IMR-90 (cell line): ENCODE measurements at places on chromosomes 13 and 19. TPM values are rescaled to one million over a fixed set of nuclear protein-coding genes. Genes with fewer than 3 reads are reported as not detected.

DNA sequence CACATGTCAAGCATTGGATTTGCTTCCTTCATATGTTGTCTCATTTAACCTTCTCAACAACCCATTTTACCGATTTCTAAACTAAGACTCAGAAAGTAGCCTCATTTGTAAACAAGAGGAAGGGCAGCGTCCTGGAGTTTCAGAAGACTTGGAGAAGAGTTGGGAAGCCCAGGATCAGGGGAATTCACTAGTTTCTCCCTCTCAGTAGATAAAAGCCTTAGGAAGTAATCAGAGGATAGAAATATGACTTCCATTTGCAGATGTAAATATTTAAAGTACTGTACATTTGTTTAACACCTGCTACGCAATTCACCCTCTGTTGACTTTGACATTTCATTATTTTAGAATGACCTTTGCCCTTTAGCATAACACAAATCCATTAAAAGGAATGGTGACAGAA is 216.4 kb downstream of the DCT start:
- DNase-seq, result no peak
- no peaks in the 10 kb centered on the region for H3K36me3 ChIP-seq
- H3K27ac ChIP-seq, result no peak overlapping the region
- H3K27me3 ChIP-seq, result no peaks in the 10 kb centered on the region
- H3K4me3 ChIP-seq, result no peak overlapping the region

DNA sequence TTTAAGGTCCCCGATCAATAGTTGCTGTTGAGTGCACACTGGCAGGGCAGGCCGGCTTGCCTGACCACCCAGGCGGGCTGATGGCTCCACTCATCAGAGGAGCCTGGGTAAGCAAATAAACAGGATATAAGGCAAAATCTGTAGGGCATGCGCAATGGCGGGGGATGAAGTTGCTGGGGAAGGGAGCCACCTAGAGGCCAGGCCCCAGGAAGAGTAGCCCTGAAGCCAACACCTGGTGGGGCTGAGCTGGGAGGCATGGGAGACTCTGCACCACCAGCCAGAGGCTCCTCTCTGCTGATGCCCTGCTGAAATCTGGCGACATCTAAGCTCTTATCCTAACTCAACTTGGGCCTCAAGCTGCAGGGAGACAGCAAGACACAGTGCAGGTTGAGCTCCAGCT is 324.3 kb downstream of the ZNF536 start:
- no peaks in the 10 kb centered on the region for H3K4me1 ChIP-seq
- H3K36me3 ChIP-seq, result no peaks in the 10 kb centered on the region
- H3K27ac ChIP-seq, result no peak overlapping the region

DNA sequence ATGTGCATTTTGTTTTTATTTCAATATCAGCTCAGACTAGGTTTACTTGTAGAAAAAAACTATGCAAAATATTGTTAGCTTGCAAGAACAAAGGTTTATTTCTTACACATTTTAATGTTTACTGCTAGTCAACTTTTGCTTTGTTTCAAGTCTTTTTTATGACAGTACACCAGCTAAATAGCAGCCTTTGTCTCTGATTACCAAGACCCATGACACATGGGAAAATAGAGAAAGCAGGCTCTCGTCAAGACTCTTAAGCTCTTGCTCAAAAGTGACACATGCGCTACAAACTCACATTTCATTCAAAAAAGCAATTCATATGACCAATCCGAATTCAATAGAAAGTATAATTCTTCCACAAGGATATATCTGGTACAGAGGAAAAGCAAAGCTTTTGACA is 642.3 kb upstream of the SLITRK1 start:
- no peak overlapping the region for H3K4me3 ChIP-seq
- no peaks in the 10 kb centered on the region for H3K27me3 ChIP-seq
- DNase-seq, result no peak
- no peaks in the 10 kb centered on the region for H3K36me3 ChIP-seq

The DCT gene
- total RNA-seq, result not detected in 2 replicates

GRCh38 chr19:13799669-13800068 is 4.4 kb downstream of the ZSWIM4 start:
- H3K27me3 ChIP-seq, result no peaks in the 10 kb centered on the region
- H3K27ac ChIP-seq, result no peak overlapping the region
- DNase-seq, result no peak

- no peak overlapping the region for H3K27ac ChIP-seq
- H3K4me1 ChIP-seq, result no peaks in the 10 kb centered on the region
- H3K27me3 ChIP-seq, result no peaks in the 10 kb centered on the region
- H3K4me3 ChIP-seq, result no peak overlapping the region
- H3K36me3 ChIP-seq, result peaks cover 48% of the 10 kb centered on the region
Measured at GRCh38 chr19:5585461-5586299, 17.9 kb upstream of the TINCR start.

The NDUFB7 gene
- total RNA-seq, result 337 and 436 TPM in 2 replicates

The PLPPR2 gene
- total RNA-seq, result 3.9 and 4.4 TPM in 2 replicates

- no peaks in the 10 kb centered on the region for H3K4me1 ChIP-seq
- no peaks in the 10 kb centered on the region for H3K27me3 ChIP-seq
- no peaks in the 10 kb centered on the region for H3K36me3 ChIP-seq
- no peak for DNase-seq
Measured at GRCh38 chr19:48348045-48348444, 15.7 kb downstream of the TMEM143 start.

The CHAF1A gene
- 11.4 and 12.4 TPM in 2 replicates for total RNA-seq

DNA sequence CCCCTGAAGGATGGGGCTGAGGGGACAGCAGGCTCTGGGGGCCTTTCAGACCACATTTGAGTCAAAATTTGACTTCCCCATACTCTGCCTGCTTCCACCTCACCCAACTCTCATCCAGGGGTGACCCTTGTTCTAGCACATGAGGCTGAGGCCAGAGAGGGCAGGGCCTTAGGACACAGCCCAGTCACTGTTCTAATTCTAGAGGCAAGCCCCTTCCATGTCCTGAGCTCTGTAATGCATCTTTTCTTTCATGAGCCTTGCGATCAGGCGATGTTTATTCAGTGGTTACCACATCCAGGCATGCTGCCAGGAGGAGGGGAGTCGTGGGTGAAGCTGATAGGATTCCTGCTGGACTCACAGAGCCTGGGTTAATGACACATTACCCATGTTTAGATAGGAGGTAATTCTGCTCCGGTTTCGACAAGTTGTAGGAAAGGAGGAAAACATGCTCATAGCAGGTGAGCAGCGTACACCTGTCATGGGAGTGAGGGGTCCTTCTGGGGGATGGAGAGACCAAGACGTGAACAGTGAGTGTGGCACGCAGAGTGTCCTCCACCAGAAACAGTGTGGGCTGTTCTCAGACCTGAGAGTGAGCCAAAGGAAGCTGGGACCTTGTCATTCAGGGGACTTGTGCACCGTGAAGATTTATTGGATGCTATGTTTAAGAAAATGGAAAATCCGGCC is 9.3 kb downstream of the RPS9 start:
- H3K27me3 ChIP-seq, result no peaks in the 10 kb centered on the region
- peaks cover 33% of the 10 kb centered on the region for H3K36me3 ChIP-seq
- peak; percentile 98 for DNase-seq
- peaks cover 30% of the 10 kb centered on the region for H3K4me1 ChIP-seq

GRCh38 chr19:3722443-3723109 is 14.4 kb downstream of the TJP3 start:
- no peak for DNase-seq
- H3K4me1 ChIP-seq, result no peaks in the 10 kb centered on the region
- no peak overlapping the region for H3K27ac ChIP-seq
- no peak overlapping the region for H3K4me3 ChIP-seq

DNA sequence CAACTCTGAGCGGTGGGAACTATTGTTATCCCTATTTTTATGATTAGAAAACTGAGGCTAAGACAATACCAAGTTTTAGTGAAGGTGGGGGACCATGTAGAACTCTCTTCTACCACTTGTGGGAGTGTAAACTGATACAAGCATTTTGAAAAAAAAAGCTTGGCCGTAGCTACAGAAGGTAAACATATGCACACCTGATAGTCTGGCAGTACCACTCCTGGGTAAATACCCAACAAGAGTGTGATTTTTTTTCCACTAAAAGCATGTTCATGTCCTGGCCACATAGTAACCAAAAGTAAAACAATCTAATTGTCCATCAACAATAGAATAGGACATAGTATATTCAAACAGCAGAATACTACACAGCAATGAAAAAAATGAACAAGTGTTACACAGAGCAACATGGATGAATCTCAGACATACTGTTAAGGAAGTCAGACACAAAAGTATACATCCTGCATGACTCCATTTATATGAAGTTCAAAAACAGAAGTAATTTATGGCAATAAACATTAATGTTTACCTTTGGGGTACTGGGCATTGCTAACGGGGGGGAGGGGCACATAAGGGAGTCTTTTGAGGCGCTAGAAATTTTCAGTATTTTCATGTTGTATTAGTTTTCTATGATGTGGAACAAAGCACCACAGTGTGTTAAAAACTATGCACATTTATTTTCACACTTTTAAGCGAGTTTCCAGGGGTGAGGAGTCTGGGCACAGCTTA is 6.4 kb upstream of the SPATA13 start:
- peaks cover 11% of the 10 kb centered on the region for H3K4me1 ChIP-seq
- no peak overlapping the region for H3K4me3 ChIP-seq
- no peak for DNase-seq
- H3K27ac ChIP-seq, result no peak overlapping the region

- H3K27me3 ChIP-seq, result peaks cover 4% of the 10 kb centered on the region
- peak; percentile 47 for DNase-seq
- peaks cover 13% of the 10 kb centered on the region for H3K4me1 ChIP-seq
- H3K27ac ChIP-seq, result peak overlapping the region; percentile 88
Measured at GRCh38 chr19:58544591-58545285, 874 bp downstream of the TRIM28 start.

DNA sequence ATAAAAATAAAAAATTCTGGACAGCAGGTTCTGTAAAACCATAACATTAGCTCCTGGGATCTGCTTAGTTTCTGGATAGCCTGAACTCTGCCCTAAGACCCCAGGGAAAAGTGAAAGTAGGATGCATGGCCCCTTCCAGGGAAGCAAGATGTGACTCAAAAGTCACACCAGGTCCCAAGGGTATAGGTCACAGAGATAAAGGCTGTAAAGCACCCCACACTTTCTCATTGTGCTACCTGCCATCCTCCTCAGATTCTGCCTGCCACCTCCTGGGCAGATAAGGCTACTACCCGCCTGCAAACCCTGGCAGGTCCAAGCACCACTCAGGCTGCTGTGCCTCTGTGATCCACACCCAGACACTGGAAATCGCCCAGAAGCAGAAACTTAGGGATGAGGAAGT is 20.6 kb downstream of the FFAR2 start:
- H3K4me3 ChIP-seq, result no peak overlapping the region
- peaks cover 3% of the 10 kb centered on the region for H3K27me3 ChIP-seq
- no peak for DNase-seq
- H3K4me1 ChIP-seq, result no peaks in the 10 kb centered on the region
- no peaks in the 10 kb centered on the region for H3K36me3 ChIP-seq

GRCh38 chr13:106381091-106381490 is 154.4 kb downstream of the EFNB2 start:
- no peaks in the 10 kb centered on the region for H3K27me3 ChIP-seq
- no peaks in the 10 kb centered on the region for H3K36me3 ChIP-seq
- H3K4me1 ChIP-seq, result peaks cover 11% of the 10 kb centered on the region
- H3K4me3 ChIP-seq, result no peak overlapping the region
- DNase-seq, result peak; percentile 65
- no peak overlapping the region for H3K27ac ChIP-seq

The RTBDN gene
- total RNA-seq, result not detected in 2 replicates

GRCh38 chr19:45275370-45275971 is 24.4 kb downstream of the MARK4 start:
- peaks cover 49% of the 10 kb centered on the region for H3K36me3 ChIP-seq
- no peaks in the 10 kb centered on the region for H3K27me3 ChIP-seq
- no peak overlapping the region for H3K27ac ChIP-seq

DNA sequence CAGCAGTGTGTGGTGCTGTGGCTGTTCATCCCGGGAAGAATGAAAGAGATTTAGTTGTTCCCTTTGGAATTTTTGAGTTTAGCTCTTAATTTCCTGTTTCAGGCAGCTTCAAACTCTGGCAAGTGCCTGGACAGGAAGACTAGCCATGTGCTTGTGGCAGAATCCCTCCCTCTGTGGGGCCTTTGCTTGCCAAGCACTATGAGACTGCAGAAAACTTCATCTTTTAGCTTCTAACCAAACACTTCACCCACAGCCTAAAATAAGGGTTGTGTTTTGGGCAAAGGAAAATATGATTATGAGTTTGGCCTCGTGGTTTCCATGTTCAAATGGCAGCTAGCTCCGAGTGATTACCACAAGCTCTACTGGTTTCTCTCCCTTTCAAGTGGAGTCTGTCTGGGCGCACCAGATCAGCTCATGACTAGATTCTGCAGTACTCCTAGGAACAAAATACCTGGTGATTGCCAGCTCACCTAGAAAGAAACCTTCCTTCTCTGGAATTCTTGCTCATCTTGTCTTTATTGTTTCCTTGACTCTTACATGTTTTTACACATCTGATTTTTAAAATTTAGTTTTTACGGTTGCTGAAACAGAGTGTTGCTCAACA is 707.5 kb downstream of the SLITRK6 start:
- DNase-seq, result no peak
- no peaks in the 10 kb centered on the region for H3K36me3 ChIP-seq
- no peaks in the 10 kb centered on the region for H3K4me1 ChIP-seq
- no peaks in the 10 kb centered on the region for H3K27me3 ChIP-seq

The PLVAP gene
- not detected in 2 replicates for total RNA-seq

The TNFRSF19 gene
- 18.6 and 21.9 TPM in 2 replicates for total RNA-seq

The NLRP7 gene
- not detected in 2 replicates for total RNA-seq

- DNase-seq, result no peak
- H3K36me3 ChIP-seq, result no peaks in the 10 kb centered on the region
- no peak overlapping the region for H3K27ac ChIP-seq
- H3K4me3 ChIP-seq, result no peak overlapping the region
- H3K4me1 ChIP-seq, result peaks cover 4% of the 10 kb centered on the region; the same call in 1 of the 2 replicates
- H3K27me3 ChIP-seq, result peaks cover 21% of the 10 kb centered on the region
Measured at GRCh38 chr13:30755678-30756077, 20.3 kb downstream of the ALOX5AP start.

DNA sequence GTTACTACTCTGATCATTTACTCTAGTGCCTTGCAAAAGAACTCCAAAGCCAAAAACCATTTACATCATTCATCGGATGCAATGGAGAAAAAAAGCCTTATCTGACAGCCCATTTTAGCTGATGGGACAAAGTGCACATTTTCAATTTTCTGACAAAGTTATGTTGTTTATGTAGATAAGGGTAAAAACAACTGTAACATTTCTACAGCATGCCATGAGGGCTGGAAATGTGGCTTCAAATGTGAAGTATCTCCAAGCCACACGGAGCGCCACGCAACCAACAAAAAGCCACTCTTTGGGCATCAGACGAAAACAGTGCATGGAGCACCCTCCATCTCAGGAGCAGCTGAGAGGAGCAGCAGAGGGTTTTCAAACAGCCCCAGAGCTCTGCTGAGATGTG is 364.6 kb upstream of the ZNF507 start:
- DNase-seq, result no peak
- no peaks in the 10 kb centered on the region for H3K4me1 ChIP-seq
- no peak overlapping the region for H3K27ac ChIP-seq
- no peaks in the 10 kb centered on the region for H3K27me3 ChIP-seq
- no peaks in the 10 kb centered on the region for H3K36me3 ChIP-seq

- no peak for DNase-seq
- H3K27me3 ChIP-seq, result no peaks in the 10 kb centered on the region
- no peak overlapping the region for H3K4me3 ChIP-seq
- H3K27ac ChIP-seq, result no peak overlapping the region
Measured at GRCh38 chr19:13068085-13068846, 34.4 kb downstream of the LYL1 start.
